ENCODE measurements at places on chromosomes 3 and 15.

DNA sequence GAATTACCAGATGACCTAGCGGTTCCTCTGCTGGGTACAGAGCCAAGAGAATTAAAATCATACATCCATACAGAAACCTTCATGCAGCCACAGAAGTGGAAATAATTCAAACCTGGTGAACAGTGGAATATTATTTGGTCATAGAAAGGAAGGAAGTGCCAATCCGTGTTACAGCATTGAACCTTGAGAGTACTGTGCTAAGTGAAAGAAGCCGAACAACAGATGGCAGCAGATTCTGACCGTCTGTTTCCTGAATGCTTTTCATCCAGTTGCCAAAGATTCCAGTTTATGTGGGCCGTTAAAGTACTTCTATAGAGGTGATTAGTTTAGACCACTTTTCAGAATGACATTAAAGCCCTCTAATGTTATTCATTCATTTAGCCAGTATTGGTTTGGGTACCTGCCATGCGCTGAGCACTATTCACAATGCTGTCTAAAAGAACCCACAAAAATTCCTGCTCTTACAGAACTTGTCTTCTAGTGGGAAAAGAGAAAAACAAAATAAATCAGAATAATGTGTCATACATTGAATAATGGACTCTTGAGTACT lies 45.8 kb upstream of the SENP5 start:
- DNase-seq = no peak

GRCh38 chr3:42262525-42262924 lies 3.5 kb downstream of the CCK start:
- no peak for DNase-seq

GRCh38 chr3:172232579-172233212 lies 193.3 kb downstream of the FNDC3B start:
- no peak for DNase-seq

- DNase-seq = no peak
Observed at GRCh38 chr3:133995264-133995663, 34.5 kb downstream of the SLCO2A1 start.

GRCh38 chr3:120021523-120021922 lies 72.7 kb downstream of the GSK3B start:
- no peak for DNase-seq

GRCh38 chr15:97461226-97461625 lies 499.3 kb upstream of the ARRDC4 start:
- no peak for DNase-seq

DNA sequence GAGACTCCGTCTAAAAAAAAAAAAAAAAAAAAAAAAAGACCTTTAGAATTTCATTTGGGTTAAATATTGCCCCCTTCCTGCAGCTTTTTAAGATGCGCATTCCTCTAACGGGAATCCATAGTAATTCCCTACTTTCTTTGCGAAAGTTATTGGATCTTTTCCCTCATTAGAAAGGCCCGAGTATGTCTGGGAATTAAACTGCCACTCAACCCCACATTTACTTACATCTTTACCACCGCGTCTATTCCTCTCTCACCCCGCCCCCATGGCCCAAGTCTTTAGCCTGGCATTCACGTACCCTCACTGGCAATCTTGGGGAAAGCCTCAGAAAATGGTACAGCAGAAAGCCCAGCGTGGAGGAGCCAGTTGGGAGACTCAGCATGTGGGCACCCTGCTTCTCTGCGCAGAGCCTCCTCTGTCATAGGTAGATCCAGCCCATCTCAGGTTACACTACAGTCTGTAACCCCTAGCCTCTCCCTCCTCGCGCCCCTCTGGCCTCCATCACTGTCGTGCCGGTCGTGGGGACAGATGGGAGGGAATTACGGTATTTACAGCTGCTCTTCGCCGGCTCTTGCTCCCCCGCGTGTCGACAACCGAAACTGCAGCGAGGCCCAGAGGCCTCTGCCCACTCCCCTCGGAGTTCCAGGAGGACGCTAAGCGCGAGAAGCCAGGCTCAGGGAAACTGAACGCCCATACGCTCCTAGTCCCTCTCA lies 6.4 kb upstream of the ANKDD1A start:
- DNase-seq = peak; percentile 72

- no peak for DNase-seq
Observed at GRCh38 chr3:12972781-12973702, 100.2 kb downstream of the IQSEC1 start.

GRCh38 chr3:169984292-169984691 lies 17.7 kb downstream of the SEC62 start:
- no peak for DNase-seq

GRCh38 chr3:23959135-23959900 lies 14.2 kb downstream of the NR1D2 start:
- no peak for DNase-seq

GRCh38 chr15:64182859-64183370 lies 20.1 kb upstream of the PPIB start:
- DNase-seq = no peak

DNA sequence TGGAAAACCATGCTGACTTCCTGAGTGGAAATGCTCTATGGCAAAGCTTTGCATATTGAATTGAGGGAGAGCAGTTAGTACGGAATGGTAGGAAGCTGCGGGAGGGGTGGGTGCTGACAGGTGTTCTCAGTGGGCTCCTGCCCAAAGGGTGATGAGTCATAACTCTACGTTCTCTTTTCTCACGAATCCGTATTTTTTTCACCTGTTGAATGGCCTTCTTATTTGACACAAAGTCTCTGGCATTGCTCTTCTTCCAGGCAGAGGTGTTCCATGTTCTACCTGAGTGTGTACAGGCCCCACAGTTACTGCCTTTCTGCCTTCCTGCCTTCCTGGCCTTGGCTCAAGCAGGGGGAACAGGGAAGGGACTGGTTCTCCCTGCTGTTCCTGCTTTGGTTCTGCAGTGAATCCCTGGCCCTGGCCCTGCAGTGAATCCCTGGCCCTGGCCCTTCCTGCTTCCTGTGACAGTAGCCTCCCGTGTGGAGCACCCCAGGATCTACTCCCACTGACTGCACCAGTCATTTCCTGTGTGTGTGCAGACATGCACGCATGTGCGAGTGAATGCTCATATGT lies 31.9 kb downstream of the TRAK1 start:
- no peak for DNase-seq

DNA sequence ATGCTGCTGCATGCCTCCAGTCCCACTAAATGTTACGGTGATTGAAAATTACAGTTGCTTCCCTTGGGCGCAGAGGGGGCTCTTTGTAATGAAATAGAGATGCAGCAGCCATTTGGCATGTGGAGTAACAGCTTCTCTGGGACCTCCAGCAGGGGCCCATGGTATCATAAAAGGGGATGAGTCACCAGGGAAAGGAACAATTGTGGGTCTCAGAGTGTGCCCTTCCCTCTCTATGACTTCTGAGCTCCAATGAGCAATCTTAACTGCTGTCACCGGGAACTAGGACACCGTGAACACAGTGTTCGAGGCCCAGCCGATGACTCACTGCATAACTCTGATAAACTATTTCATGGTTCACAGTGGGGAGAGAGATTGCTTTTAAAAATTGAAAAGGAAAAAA lies 164.8 kb upstream of the NUDT16 start:
- no peak for DNase-seq

GRCh38 chr3:81580355-81580754 lies 181.1 kb downstream of the GBE1 start:
- DNase-seq = no peak

DNA sequence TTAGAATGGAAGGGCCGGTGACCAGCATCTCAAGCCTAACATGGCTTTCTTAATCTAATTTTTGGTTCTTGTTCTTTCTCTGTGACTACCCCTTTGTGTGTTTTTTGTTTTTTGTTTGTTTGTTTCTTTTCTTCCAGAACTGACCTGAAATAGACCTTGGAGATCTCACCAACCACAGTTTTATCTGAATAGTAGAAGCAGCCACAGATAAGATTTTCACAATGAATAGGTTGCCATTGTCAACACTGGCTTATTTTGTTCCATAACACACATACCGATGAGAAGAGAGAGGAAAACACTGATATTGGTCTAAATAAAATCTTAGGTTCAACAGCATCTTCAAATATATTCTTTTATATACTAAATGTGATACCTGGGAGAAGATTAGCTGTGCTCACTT lies 11.5 kb downstream of the ILDR1 start:
- DNase-seq = no peak

GRCh38 chr15:71649894-71650293 lies 160.5 kb upstream of the NR2E3 start:
- DNase-seq = no peak

DNA sequence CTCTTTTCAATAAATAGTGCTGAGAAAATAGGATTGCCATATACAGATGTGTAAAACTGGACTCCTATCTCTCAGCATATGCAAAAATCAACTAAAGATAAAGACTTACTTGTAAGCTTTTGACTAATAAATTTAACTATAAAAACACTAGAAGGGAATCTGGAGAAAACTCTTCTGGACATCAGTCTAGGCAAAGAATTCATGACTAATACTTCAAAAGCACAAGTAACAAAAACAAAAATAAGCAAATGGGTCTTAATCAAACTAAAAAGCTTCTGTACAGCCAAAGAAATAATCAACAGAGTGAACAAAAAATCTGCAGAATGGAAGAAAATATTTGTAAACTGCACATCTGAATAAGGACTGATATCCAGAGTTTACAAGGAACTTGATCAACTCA lies 1122.2 kb downstream of the TBL1XR1 start:
- no peak for DNase-seq

All from naive B cell (primary cell).